ENCODE measurements at places on chromosomes 7 and 10. TPM values are rescaled to one million over a fixed set of nuclear protein-coding genes. Genes with fewer than 3 reads are reported as not detected.

MBL2 gene
- polyA plus RNA-seq, result 0.01 TPM

ADAMTS14 gene
- polyA plus RNA-seq, result 0.76 TPM

NRCAM gene
- 0.45 TPM for polyA plus RNA-seq

TECPR1 gene
- 12.5 TPM for polyA plus RNA-seq

SPDYE3 gene
- not detected for polyA plus RNA-seq

DDX21 gene
- 16.5 TPM for polyA plus RNA-seq

CLDN3 gene
- 394 TPM for polyA plus RNA-seq

HOXA13 gene
- not detected for polyA plus RNA-seq

OR9A2 gene
- not detected for polyA plus RNA-seq

MET gene
- 13.4 TPM for polyA plus RNA-seq

HOXA7 gene
- 1.9 TPM for polyA plus RNA-seq

EBLN1 gene
- polyA plus RNA-seq, result not detected

LRRC72 gene
- not detected for polyA plus RNA-seq

FBXL13 gene
- polyA plus RNA-seq, result not detected

BUD31 gene
- 71.9 TPM for polyA plus RNA-seq

DNA sequence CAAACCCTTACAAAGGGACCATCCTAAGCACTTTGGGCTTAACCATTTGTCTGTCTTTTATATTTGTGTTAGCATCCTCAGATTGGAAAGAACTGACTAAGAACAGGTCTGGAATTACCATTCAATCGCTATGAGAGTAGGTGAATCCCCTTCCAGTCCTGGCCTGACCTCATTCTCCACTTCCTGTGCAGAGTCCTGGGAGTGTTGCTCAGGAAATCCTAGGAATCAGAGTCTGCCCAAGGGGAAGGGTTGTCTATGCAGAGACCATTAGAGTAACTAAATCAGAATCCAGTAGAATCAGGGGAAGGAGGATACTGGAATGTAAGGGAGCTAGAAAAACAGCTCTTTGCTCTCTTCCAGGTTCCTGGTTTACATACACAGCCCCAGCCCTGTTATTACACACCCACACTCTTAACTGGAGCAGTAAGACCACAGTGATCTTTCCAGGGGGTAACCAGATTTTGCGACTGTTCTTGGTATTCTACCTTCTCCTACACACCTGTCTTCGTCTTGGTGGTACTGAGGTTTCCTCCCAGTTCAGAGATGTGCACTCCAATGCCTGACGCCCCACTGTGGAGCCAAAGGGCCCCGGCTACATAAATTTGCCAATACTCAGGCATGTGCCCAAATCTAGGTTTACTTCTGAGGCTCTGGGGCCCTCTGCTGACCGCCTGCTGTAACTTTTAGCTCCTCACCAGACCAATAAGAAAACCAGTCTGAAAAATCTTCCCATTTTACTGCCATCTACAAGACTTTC lies 103.7 kb downstream of the RNF216 start:
- no peak for DNase-seq

DNA sequence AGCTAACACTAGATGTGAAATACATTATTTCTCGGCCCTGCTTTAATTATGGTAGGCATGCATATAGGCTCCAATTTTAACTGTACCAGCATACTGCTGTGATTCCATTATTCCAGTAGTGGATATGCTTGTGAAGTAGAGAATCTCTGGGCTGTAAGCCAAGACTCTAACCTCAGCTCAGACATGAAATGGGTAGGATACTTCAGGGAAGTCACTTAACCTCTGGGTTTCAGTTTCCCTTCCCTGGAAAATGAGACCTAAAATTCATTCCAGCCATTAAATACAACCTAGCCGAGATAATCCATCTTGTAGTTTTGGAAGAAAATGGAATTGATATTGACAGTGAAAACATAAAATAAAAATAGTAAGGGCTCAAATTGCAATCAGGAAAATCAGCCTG lies 59.6 kb upstream of the TRIL start:
- no peak for DNase-seq

- peak; percentile 23 for DNase-seq
Measured at GRCh38 chr7:158782761-158783401, 46.4 kb downstream of the ESYT2 start.

DNA sequence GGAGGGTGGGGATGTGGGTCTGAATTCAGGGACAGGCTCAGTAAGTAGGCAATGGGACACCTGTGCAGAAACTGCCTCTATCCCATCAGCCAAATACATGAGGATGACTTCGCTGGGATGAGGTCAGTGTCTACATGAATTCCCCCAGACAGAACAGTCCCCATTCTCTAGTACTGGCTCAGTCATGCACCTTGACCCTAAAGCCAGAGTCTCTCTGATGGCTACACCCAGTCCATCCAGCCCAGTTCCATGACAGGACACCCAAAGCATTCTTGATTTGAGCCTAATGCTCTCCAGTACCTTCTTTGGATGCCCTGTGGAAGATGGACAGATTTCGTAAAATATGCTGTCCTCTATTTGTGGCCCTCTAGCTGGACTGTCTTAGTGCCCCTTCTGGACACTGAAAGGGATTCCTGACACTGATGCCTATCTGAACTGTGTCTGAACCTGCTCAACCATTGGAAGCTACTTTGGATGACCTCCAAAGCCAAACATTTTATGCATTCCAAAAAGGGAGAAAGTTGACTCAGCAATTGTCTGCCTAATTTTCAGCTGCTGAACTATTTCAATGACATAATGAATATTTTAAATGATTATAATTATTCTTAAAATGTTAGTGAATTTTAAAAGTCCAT lies 14.6 kb downstream of the SFRP4 start:
- DNase-seq, result no peak

- no peak for DNase-seq
Measured at GRCh38 chr10:69479240-69480067, 28.2 kb downstream of the TSPAN15 start.

GRCh38 chr7:148909568-148909967 lies 25.5 kb upstream of the EZH2 start:
- DNase-seq, result no peak

GRCh38 chr7:114936471-114936870 lies 14.6 kb downstream of the MDFIC start:
- no peak for DNase-seq

DNA sequence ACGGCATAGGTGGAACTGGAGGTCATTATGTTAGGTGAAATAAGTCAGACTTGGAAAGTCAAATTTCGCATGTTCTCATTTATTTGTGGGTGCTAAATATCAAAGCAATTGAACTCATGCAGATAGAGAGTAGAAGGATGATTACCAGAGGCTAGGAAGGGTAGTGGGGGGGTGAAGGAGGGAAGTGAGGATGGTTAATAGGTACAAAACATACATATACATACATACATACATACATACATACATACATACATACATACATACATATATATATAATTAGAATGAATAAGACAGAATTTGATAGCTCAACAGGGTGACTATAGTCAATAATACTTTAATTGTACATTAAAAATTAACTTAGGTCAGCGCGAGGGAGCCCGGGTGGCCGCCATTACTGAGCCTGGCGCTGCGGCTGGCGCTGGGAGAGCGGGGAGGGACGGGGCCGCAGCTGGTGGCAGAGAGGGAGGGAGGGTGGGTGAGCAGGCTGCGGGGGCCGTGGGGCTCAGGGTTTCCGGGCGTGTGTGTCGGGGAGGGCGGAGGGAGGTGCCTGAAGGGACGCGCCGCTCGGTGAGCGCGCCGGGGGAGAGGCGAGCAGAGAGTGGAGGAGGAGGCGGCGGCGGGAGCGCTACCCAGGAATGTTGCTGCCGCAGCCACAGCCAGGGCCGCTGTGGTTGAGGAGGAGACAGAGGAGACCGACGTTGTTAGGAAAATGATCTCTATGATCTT lies 85.8 kb upstream of the EGFR start:
- peak; percentile 81 for DNase-seq

DNA sequence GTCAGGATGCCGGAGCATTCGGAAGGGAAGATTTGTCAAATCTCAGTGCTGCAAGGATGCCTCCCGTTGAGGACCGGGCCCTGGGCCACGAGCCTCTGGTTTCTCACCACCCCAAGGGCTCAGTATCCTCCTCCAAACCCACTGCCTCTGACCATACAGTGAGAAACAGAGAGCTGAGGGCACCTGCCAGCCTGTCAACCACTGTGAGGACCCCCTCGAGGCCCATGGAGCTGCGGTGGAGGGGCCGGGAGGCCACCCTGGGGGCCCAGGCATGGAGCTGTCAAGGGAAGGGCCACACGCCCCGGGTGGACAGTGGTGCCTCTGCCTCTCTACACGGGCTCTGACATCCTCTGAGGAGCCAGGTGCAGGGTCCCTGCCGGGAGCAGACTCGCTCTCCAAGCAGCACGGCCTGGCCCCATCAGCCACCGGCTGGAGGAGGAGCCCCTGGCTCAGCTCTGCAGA lies 248.0 kb upstream of the TCERG1L start:
- no peak for DNase-seq

DNA sequence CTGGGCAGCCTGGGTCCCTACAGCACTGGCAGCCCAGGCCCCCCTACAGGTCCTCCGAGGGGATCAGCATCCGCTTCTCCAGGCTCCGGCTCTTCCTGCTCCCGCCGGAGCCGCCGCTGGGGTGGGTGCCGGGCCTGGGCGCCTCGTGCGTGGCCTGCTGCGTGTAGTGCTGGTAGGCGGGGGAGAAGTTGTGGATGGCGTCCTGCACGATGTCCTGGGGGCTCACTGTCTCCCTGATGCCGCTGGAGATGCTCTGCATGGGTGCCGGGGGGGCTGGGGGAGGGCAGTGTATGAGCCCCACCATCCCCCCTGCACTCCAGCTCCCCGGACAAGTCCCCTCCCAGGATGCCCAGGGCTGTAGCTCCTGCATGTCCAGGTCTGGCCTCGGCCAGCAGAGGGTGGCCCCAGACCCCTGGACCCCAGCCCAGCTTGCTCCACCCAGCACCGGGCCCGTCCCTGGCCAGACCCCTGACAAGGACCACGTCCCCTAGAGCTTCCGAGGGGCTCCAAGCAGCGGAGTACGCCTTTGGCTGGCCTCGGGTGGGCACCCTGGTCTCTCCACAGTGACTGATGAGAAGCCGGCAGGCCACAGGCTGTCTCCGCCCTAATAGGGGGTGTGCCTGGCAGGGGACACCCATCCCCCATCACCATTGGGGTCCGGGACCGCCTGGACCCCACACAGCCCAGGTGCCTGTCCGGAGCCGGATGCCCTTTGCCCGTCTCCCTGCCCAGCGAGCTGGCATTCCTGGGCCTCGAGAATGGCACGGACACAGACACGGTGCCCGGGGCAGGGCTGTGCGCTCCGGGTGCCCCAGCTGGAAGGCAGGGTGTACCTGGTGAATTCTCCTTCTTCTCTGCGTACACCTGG lies 8.9 kb downstream of the TMEM184A start:
- DNase-seq, result no peak

- no peak for DNase-seq
Measured at GRCh38 chr10:34709637-34710390, 105.3 kb downstream of the PARD3 start.

DNA sequence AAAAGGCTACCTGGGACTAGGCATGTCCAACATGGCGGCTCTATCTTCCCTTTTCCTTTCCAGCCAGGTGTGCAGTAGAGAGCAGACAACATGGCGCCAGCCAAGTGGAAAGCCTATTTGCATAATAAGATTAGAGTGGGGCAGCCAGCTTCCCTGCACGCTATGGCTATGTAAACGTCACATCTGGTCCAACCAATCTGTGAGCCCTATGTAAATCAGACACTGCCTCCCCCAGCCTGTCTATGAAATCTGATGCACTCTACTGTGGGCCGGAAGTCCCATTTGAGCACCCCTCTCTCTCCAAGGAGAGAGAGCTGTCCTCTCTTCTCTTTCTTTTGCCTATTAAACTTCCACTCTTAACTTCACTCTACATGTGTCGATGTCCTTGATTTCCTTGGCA lies 984.9 kb upstream of the AUTS2 start:
- DNase-seq, result no peak

GRCh38 chr7:70794962-70795361 lies 337.0 kb upstream of the GALNT17 start:
- DNase-seq, result no peak

GRCh38 chr7:98731651-98732050 lies 114.6 kb downstream of the NPTX2 start:
- DNase-seq, result no peak

DNA sequence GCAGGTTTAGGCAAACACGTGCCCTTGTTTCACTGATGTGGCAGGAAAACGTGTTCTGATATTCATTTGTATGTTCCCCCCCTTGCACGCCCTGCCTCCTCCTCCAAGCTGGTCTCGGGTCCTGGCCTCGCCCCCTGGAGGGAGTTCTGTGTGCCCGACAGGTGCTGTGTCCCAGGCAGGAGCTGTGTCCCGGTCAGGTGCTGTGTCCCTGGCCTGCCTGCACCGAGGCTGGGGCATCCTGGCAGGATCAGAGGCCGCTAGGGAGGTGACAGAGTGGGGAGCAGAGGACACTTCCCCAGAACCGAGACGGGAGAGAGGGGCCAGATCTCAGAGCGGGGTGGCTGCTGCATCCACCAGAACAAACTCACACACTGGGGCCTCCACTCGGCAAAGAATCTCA lies 45.3 kb downstream of the PRKAG2 start:
- no peak for DNase-seq

DNA sequence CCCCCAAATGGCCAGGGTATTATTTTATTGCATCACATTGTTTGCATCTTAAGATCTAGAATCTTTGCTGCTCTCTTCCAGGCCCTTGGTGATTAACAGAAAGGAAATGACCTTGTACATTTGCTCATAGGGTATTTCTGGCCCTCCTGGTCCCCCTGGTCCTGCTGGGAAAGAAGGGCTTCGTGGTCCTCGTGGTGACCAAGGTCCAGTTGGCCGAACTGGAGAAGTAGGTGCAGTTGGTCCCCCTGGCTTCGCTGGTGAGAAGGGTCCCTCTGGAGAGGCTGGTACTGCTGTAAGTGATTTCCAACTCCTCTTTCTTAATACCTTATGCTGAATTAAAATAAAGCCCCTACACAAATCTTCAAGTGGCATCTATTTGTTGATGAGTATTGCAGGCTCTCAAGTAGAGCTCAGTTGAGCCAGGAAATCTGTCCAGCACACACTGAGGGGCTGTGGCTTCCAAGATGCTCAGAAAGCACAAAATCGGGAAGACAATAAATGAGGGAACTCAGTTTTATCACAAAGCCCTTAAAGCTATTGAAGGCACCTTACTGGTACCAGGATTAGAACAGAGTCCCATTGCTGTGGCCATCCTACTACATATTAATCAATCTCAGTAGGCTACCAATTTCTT lies 28.2 kb downstream of the COL1A2 start:
- DNase-seq, result no peak

DNA sequence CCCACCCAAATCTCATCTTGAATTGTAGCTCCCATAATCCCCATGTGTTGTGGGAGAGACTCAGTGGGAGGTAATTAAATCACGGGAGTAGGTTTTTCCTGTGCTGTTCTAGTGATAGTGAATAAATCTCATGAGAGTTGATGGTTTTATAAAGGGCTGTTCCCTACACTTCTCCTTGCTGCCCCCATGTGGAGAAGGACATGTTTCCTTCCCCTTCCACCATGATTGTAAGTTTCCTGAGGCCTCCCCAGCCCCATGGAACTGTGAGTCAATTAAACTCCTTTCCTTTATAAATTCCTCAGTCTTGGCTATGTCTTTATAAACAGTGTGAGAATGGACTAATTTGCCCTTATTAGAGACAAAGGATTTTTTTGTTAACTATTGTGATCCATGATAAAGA lies 48.5 kb upstream of the MKX start:
- DNase-seq, result no peak

DNA sequence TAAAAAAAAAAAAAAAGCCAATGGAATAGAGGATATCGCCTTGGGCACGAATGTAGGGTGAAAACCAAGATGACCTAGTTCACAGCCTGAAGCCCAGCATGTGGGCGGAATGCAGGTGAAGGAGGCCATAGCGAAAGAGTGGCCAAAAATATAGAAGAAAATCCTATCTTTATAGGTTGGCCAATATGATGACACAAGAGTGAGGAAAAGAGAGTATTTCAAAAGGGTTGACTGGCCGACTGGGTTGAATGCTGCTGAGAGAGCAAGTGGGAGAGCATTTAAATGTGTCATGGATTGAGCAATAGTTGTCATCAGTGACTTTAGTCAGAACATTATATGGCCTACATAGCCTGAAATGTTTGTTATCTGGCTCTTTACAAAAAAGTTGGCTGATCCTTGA lies 17.2 kb upstream of the GLI3 start:
- no peak for DNase-seq
